ENCODE measurements at places on chromosomes 12 and 14.

DNA sequence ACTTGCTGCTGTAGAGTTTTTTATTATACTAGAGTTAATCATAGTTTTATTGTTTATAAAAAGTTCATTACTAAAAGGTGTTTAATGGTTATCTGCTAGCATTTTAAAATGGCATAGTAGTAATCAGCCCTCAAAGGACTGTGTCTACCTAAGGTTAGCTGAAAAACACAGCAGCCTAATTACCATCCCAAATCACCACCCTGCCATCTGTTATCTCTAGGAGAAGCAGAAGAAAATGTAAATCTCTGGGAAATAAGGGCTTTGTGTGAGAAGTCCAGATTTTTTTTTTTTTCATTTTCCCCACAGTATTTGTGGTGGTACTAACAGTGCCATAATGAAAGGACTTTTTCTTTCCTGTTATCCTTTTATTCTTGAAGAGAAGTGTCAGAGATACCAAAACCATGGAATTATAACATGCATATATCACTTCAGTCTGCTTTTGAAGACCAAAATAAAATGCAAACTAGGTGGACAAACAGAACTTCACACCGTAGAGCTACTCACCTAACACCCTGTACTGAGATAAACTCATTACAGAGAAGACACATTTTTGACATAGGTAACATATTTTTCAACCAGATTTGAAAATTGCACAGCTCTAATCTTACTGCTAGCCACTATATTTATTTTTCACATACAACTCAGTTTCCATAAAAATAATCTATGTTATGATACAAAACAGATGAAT lies 876.2 kb downstream of the C12orf50 start:
- no peak for DNase-seq

DNA sequence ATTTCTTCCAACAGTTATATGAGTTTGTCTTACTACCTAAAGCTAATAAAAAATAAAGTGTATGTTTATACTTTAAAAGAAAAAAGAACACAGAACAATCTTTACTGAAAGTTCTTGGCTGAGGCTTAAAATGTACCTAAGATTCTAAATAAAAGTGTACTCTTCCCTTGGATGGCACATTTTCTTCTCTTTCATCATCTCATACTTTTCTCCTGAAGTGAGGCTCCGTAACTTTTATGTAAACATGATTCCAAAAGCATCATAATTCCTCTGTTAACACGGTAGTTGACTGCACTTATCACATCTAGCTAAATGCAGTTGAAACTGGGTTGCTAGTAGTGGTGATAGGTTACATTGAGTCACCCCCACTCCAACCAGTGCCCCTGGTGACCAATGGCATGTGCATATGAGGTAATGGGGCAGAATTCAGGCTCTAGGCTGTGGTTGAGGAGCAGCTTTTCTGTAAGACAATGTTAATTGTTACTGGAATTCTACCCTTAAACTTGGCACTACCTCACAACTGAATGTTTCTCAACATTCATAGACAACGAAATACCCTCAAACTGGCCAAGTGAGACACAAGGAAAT lies 38.4 kb downstream of the WASHC3 start:
- no peak for DNase-seq

DNA sequence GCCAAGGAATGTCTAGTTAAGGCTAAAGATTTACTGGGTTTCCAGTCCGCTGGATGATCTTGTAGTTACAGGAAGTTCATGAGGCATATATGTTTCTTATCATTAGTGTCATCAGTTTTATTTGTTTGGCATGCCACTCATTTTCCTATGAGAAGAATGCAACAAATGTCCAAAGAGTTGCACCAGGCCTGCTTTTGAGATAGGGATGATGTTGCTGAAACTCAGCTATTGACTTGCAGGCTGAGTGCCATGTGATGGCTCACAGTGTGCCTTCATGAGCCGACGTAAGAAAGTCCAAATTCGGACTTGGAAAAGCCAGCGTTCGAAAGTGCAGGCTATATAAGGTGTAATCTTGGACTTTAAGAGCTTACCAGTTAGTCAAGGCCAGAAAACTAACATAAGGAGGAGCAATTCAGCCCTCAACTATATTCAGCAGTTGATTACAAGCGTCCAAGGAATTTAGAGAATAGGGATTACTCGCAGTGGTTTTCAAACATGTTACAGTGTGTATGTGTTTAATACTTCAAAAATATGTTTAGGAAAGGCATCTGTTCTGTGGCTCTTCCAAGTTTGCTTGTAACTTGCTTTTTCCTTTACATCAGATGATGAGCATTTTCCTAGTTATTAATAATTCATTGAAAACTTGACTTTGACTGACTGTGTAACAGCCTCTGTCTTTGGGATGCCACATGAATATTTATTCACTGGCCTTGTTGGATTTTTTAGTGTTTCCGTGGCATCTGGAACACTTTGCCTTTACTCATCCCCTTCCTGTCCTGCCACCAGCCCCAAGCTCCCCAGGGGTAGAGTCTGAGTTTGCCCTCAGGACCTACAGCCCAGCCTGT lies 101.3 kb downstream of the LGMN start:
- no peak for DNase-seq

GRCh38 chr12:53989227-53990113 lies 4.5 kb downstream of the HOXC10 start:
- peak; percentile 50 for DNase-seq

GRCh38 chr12:106580671-106581508 lies 1.9 kb upstream of the RFX4 start:
- no peak for DNase-seq

DNA sequence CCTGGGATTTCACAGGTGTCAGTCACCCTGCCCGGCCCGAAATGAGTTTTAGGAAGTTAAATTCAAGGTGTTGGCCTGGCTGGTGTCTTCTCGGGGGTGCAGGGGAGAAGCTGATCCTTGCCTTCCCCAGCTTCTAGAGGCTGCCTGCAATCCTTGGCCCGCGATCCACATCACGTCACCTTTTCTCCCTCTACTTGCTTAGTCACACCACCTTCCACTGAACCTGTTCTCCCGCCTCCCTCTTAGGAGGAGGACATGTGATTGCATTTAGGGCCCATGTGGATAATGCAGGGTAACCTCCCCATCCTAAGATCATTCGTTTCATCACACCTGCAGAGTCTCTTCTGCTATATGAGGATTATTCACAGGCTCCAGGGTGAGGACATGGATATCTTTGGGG lies 25.4 kb upstream of the ATXN2 start:
- DNase-seq = no peak

- DNase-seq = no peak
Measured at GRCh38 chr14:89374908-89375307, 42.1 kb downstream of the FOXN3 start.

GRCh38 chr14:84236290-84236689 lies 1293.7 kb upstream of the FLRT2 start:
- DNase-seq = no peak

- peak; percentile 51 for DNase-seq
Measured at GRCh38 chr12:96120359-96121100, 73.6 kb upstream of the ELK3 start.

GRCh38 chr12:124913474-124914391 lies 717 bp downstream of the UBC start:
- peak; percentile 90 for DNase-seq

DNA sequence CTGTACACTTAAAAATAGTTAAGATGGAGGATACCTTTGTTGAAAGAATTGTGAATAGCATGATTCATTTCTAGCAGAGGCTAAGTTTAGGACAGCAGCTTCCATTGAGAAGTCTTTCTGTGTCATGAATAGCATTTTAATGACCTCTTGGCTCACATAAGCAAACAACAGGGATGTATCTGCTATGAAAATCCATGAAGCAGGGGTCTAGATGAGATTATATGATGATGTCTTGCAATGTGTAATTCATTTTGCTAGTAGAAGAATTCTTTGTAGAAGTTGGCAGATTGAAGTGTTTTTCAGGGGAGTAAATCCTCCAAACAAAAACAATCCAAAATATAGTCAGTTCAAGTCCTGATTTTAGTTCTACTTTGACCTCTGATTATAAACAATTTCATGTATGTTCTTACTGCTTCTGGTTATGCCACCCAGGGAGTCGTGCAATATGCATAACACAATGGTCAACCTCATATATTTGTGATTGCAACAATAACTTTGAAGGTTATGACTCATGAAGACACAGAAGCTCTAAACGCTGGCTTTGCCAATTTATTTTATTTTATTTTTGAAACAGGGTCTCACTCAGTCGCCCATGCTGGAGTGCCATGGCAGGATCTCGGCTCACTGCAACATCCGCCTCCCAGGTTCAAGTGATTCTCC lies 6.9 kb upstream of the RD3L start:
- no peak for DNase-seq

- no peak for DNase-seq
Measured at GRCh38 chr12:5447320-5447719, 15.4 kb downstream of the NTF3 start.

- no peak for DNase-seq
Measured at GRCh38 chr12:8832500-8832899, 10.1 kb downstream of the A2ML1 start.

DNA sequence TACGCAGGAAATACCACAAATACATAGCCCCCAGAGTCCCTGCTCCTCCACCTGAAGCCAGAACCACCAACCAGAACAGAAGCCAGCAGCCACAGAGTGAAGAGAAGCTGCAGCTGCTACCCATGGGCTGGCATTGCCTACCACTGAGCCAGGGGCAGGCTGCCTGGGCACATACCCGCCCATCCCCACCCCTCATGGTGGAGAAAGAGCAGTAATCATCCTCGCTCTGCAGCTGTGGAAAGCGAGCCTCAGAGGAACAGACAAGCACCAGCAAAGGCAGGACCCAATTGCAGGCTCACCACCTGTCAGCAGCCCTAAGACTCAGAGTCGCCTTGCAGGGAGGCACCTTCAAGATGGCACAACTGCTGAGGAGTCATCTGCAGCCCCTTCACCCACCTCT lies 11.2 kb upstream of the CD9 start:
- DNase-seq = no peak

DNA sequence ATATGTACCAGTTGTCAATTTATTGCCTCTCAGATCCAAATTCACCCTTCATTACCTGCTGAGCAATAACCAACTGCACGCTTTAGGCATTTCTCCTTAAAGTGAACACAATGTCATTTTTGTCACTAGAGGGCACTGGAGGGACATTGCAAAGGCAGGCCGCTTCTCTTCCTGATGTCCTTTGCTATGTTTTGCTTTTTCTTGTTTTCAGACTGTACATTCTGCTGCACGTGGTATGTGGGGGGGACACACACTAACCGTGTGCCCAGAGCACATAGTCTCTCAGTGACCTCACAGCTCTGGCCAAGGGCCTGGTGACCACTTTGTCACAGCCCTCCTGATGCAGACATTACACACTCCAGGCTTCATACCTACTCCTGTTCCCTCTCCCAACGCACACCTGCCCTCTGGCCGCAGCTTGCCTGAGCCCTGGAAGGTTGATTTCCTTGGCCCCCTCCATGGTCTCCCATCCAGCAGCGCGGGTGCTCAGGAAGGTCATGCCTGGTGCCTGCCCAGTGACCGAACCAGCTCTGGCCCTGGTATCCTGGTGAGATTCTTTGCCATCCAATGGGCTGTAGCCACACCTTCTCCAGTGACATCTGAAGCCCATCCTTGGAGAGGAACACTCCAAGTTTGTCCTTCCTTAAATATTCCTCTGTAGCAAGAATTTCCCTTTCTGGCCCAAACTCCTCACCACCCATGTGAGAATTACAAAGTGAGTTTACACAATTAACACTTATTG lies 39.9 kb downstream of the MYO1H start:
- DNase-seq = peak; percentile 53

DNA sequence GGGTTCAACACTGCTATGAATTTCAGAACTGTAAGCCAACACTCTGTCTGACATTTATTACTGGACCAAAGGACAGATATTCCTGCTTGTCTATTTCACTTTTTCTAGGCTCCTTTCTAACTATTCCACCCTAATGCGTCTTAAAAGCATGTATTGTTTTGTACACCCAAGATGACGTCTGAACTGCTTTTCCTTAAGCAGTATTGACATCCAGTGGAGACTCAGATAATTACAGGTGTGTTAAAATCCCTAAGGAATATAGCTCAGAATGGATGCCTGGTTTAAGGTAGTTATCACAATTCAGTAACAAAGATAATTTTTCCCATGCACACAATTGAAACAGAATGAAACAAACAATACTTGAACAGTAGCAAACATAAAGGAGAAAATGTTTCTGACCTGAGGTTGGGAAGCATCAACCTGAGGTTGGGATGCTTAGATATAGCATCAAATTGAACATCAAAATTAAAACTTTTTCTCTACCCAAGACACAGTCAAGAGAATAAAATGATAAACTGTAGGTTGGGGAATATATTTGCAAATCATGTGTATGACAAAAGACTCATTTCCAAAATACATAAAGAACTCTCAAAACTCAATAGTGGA lies 93.7 kb upstream of the PTPRR start:
- no peak for DNase-seq

DNA sequence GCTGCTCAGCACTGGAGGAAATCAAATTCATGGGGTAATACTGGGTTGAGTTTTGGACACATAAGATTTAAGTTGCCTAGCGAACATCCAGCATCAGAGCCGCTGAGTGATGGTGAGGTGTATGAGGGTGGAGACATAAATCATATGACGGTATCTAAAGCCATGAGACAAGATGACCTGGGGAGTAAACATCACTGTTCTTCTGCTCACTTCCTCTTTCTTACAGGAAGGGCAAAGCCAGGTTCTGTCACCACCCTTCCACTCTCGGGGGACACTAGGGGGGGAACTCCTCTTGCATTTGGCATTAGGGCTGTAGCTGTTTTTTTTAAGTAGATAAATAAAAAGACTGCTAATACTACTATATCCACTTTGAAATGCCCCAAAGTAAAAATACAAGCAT lies 24.0 kb downstream of the PRDM4 start:
- DNase-seq = no peak

DNA sequence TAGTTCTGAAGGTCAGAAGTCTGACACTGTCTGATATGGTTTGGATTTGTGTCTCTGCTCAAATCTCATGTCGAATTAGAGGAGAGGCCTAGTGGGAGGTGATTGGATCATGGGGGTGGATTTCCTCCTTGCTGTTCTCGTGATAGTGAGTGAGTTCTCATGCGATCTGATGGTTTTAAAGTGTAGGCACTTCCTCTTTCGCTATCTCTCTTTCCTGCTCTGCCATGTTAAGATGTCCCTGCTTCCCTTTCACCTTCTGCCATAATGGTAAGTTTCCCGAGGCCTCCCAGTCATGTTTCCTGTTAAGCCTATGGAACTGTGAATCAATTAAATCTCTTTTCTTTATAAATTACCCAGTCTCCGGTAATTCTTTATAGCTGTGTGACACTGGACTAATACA lies 84.1 kb upstream of the TMTC1 start:
- DNase-seq = no peak

DNA sequence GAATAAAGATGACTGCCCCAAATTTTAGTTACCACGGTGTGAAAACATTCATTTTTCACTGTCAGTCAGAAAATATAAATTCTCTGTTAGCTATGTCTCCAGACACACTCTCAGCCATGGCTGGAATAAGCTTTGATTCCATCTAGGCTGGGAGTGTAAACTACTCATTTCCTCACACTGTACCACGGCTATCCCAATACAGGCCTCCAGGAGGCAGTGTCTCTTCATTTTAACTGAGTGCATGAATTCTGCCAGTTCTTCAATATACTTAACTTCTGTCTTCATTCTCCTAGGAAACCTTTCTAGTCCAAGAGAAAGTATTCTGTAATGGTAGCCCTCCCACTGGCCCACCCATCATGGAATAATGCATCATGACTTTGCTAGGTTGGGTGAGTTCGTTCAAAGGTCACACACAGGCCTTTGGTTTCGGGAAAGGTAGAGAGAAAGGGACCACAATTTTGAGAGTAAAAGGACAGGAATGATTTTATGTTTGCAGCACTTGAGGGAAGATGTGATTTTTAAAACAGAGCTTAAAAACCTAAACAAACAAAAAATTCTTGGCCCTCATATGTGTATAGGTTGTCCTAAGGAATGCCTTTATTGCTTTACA lies 381.1 kb downstream of the SEC23A start:
- peak; percentile 63 for DNase-seq

- DNase-seq = peak; percentile 85
Measured at GRCh38 chr12:57124261-57124877, 3.9 kb upstream of the LRP1 start.
